ENCODE measurements at places on chromosomes 1 and 21. TPM values are rescaled to one million over a fixed set of nuclear protein-coding genes. Genes with fewer than 3 reads are reported as not detected.

GRCh38 chr1:192601567-192601966 lies 26.0 kb downstream of the RGS1 start:
- no peak for DNase-seq

GRCh38 chr21:38958940-38959691 lies 153.4 kb downstream of the ETS2 start:
- peak; percentile 97 for DNase-seq

MARK1 gene
- 5.3 TPM for total RNA-seq

DNA sequence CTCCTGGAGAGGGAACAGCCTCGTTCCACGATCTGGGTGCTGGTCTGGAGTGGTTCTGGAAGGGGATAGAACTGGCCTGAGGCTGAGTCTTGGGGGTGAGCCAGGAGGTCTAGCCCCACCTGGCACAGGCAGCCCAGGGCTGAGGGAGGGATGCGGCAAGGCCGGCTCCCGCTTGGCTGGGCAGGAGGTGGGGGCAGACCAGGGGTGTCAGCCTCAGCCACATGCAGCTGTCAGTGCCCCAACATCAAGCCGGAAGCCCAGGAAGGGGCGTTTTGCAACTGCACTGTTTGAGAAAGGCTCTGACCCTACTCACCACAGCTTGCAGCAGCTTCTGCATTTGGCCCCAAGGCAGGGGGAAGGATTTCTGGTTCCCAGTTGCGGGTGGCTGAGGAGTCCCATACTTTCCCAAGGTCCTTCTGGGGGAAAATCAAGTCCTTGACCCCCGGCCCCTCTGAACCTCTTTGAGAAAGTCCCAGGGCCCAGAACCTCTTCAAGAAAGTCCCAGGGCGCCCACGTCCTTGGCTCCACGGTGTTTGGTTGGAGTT lies 2.0 kb downstream of the EFHD2 start:
- DNase-seq, result peak; percentile 42

GRCh38 chr1:226654668-226655055 lies 84.4 kb downstream of the ITPKB start:
- no peak for DNase-seq

GRCh38 chr1:25008192-25008485 lies 78.1 kb upstream of the RUNX3 start:
- DNase-seq, result no peak

- no peak for DNase-seq
Observed at GRCh38 chr1:38529391-38529790, 330.2 kb downstream of the RRAGC start.

GRCh38 chr1:215986401-215986800 lies 419.3 kb downstream of the KCTD3 start:
- no peak for DNase-seq

NLRP3 gene
- 4.6 TPM for total RNA-seq

ANKRD34A gene
- not detected for total RNA-seq

GRCh38 chr1:44652445-44653106 lies 21.7 kb downstream of the TMEM53 start:
- DNase-seq, result peak; percentile 70

- no peak for DNase-seq
Observed at GRCh38 chr1:38330799-38331198, 284.2 kb upstream of the POU3F1 start.

- no peak for DNase-seq
Observed at GRCh38 chr1:44649788-44650158, 24.5 kb downstream of the TMEM53 start.

GRCh38 chr1:202230939-202231645 lies 37.5 kb downstream of the LGR6 start:
- peak; percentile 78 for DNase-seq

S100A12 gene
- not detected for total RNA-seq

DNA sequence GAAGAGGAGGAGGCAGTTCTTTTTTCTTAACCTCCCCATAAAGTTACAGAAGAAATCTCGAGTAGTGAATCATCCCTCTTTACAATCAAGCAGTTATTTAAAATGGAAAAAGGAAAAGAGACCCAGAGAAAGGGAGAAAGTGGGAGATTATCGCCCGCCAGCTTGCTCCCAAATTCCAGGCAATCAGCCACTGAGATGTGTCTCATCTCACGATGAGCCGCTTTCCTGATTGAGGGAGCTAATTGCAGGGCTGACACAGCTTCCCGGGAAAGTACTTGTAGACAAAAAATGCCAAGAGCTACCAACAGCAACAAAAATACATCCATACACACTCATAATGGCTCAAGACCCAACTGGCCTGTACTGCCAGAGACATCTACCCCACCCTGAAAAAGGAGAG lies 191.6 kb upstream of the ZC3H12A start:
- DNase-seq, result no peak

DNA sequence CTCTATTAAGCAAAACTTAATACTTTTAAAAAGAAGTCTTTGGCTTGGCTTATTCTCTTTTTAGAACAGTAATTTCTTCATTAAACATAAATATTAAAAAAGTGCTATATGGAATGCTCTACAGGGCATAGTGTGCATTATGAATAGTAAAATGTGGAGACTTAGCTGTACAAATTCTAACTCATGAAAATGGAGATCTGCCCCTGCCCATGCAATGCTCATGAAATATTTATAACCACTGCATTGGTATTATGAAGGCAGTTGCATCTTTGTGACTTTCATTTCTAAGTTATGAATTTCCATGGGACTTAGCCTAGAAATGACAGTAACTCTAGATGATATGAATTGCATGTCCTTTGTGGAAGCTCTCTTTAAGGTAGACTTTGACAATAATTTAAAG lies 586.0 kb downstream of the PTBP2 start:
- no peak for DNase-seq
